ENCODE measurements at places on chromosomes 3 and 15. TPM values are rescaled to one million over a fixed set of nuclear protein-coding genes. Genes with fewer than 3 reads are reported as not detected.

Gene ACOX2
- total RNA-seq: 8.4 TPM

Gene ATOSA
- total RNA-seq: 9.1 TPM

Gene RBM5
- total RNA-seq: 33.7 TPM

Gene TUSC7
- total RNA-seq: not detected

Gene PFN2
- total RNA-seq: 153 TPM

Gene CACNA1D
- 0.61 TPM for total RNA-seq

Gene FRMD5
- total RNA-seq: 3.7 TPM

Gene LYZL4
- total RNA-seq: not detected

Gene TGM4
- 0.03 TPM for total RNA-seq

Gene ADGRG7
- total RNA-seq: not detected

Gene NME9
- 0.42 TPM for total RNA-seq

Data from A549 treated with CORT108297 at 1 μM for 4 hours (cell line).